Sigmoid colon (tissue), 7 donors: ENCODE measurements at places on chromosomes 7 and 10.

GRCh38 chr10:50857579-50857978 is 27.8 kb downstream of the A1CF start:
- DNase-seq = no peak

DNA sequence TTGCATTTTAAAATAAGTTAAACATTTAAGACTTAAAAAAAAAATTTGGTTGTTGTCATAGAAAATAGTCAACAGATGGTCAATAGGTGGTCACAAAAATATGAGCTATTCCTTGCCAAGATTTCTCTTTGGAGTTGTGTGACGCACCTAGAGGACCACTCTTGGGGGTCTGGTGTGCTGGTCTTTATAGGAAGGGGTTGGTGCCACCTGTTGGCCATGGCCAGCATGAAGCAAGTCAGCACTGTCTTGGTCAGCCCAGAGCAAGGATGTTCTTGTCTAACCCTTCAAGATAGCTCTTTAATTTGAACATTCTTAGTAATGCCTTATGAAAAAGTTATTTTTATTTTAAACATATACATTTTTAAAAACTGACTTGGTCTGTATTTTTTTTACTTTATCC is 267.9 kb upstream of the CNTNAP2 start:
- no peak for DNase-seq

DNA sequence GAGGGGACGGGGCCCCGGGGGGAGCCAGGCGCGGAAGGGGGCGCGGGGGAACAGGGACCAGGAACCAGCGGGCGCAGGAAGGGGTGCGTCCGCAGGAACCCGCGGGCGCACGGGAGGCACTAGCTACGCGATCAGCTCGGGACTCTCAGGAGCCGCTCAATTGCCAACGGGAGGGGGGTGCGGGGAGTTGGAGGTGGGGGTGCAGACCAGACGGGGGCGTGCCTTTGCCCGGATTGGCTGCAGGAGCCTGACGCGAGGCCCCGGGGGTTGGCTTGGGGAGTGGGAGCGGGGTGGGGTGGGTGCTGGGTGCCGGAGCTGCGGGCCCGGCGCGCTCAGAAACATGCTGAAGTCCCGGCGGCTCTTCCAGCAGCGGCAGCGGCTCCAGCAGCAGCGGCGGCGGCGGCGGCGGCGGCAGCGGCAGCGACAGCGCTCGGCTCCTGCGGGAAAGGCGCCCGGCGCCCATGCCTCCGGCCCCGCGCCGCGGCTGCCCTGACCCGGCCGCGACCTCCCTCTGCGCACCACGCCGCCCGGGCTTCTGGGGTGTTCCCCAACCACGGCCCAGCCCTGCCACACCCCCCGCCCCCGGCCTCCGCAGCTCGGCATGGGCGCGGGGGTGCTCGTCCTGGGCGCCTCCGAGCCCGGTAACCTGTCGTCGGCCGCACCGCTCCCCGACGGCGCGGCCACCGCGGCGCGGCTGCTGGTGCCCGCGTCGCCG is at the start of gene ADRB1:
Gene ADRB1 (plus strand): TSS at position 335 of the 715 bp plus-strand sequence. CDS start 267 bp downstream, at position 602.
- peak; percentile 94 for DNase-seq

DNA sequence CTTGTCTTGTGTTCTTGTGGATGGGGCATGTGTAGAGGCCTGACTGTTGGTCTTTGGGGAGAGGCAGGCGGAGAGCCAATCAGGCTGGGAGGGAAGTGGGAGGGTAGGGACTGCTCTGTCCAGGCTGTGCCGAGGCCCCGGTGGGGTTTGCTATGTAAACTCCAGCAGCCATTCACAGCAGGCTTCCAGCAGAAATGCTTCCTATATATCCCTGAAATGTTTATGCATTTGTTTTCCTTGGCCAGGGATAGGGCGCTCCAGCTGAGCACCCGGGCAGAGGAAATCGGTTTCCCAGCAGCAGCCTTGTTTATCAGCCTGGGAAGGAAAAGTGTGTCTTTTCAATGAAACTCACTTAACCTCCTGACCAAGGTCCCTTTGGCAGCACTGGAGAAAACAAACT is 18.3 kb upstream of the AQP1 start:
- no peak for DNase-seq

DNA sequence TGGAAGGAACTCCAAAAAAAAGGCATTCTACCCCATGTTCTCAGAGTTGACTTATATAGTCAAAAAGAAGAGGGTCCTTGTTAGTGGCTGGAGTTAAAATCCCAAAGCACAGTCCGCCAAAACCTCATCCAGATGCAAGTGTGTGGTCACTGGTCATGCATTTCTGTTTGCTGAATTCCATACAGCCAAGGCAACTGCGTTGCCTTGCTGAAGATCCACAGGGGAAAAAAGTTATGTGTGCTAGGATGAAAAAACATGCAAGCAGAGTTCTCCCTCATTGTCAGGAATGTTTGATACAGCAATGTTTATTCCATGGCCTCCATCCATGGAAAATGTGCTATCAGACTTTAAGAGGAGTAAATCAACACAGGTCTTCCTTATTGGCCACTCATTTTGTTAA is 213.1 kb downstream of the CREB5 start:
- DNase-seq = no peak

GRCh38 chr10:76398043-76398710 is 966.8 kb downstream of the LRMDA start:
- DNase-seq = peak; percentile 78

GRCh38 chr7:38394660-38395059 is 121.2 kb upstream of the TARP start:
- no peak for DNase-seq

DNA sequence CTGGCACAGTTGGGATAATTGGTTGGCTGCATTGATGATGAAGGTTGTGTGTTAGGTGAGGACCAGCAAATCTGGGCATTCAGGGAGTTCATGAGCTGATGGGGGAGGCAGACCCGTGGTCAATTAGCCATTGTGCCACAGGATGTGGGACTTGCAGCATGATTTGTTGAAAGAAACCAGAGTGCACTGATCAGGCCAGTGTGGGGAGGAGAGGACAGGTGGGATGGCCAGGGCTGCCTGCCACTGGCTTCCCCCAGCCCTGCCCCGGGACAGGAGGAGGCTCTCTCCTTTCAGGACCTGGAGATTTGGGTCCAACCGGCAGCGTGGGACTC is 4.3 kb downstream of the CLIP2 start:
- no peak for DNase-seq

- no peak for DNase-seq
Observed at GRCh38 chr7:93575555-93576399, 1.3 kb upstream of the CALCR start.

DNA sequence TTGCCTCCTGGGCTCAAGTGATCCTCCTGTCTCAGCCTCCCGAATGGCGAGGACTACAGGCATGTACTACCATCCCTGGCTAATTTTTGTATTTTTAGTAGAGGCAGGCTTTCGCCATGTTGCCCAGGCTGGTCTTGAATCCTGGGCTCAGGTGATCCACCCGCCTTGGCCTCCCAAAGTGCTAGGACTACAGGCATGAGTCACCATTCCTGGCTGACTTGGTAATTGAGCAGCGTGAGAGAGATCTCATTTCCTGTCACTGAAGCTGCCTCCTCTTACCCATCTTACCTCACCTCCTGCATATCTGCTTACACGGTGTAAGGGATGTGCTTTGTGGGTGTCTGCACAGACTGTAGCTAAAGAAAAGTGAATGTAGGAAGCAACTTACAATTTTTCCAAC is 9.7 kb downstream of the IFIT3 start:
- no peak for DNase-seq

- peak; percentile 60 for DNase-seq
Observed at GRCh38 chr7:151238190-151238810, 6.0 kb downstream of the CHPF2 start.
